NCI-H460 (cell line): ENCODE measurements at places on chromosomes 7 and 10.

DNA sequence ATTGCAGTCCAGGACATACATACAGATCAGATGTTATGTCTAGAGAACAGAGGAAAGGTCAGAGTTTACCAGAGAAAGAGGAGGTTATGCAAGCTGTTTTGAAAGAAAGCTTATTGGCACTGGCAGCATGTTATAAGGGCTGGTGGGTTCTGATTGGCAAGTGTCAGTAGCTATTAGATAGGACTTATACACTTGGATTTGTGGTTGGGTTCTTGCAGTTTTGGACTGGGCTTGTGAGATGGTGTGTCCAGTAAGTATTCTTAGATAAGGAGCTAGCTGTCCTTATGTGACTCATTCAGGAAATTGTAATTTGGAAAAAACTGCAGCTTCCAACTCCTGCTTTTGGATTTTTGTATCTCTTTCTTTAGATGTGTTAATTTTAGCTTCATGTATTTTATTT, 130.7 kb upstream of the NAMPT start:
- DNase-seq: no peak

DNA sequence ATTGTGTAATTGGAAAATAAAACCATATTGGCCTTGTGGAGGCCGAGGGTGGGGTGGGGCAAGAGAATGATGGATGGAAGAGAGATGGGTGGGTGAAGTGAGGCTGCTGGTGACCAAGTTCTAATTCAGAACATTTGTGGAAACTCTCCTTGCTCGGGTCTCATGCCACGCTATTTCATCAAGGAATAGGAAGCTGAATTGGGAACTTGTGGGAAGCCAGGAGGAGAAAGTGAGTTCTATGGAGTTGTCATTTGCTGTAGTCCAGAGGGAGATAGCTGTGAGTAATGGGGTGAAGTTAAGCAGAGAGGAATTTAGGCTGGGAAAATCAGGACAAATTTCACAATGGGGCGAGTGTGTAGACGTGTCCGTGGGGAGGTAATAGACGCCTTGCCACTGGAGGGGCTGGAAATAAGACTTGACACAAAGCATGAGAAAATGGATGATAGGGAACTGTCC, 339.2 kb downstream of the LRMDA start:
- no peak for DNase-seq

DNA sequence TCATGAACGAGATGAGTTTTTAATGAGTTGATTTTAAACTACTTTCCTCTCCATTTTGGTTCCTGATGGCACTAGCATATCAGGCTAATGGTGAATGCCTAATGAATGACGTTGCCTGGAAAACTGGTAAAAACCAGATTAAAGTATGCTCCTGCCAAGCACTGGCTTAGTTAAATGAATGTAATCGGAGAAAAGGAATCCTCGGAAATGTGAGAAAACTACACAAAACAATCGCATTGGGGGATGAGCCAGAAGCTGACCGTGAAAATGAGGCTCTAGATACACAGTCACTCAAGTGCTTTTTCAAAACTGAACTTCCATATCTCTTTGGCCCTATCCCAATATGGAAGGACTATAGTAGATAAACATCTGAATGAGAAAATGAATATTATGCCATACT, 153.8 kb upstream of the COL1A2 start:
- no peak for DNase-seq

GRCh38 chr7:129371487-129371886, 62.7 kb upstream of the STRIP2 start:
- DNase-seq: no peak

DNA sequence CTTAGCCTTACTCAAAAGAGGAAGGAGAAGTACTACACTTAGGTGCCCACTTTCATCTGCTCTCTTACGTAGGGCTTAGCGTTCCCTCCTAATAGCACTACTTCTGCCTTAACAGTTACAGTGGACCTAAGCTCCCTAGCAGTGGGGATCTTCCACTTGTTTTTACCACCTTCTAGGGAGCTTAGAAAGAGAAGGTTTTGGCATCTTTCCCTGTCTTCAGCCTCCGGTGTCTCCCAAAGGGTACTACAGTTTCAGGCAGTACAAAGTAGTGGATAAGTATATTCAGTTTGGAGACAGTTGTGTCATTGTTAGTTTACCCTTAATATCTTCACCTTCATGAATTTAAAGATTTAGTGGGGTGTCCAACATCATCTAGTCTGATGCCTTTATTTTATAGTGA, 14.6 kb downstream of the CHRM2 start:
- no peak for DNase-seq
